ENCODE measurements at places on chromosomes 7 and 10. TPM values are rescaled to one million over a fixed set of nuclear protein-coding genes. Genes with fewer than 3 reads are reported as not detected.

CALHM1 gene
- not detected for total RNA-seq

CXCL12 gene
- total RNA-seq, result 76.7 TPM

ZCWPW1 gene
- 4.3 TPM for total RNA-seq

CYP3A4 gene
- not detected for total RNA-seq

TLL2 gene
- not detected for total RNA-seq

LDB3 gene
- not detected for total RNA-seq

All from myometrial cell (primary cell).